ENCODE measurements at places on chromosomes 3 and 15. TPM values are rescaled to one million over a fixed set of nuclear protein-coding genes. Genes with fewer than 3 reads are reported as not detected.

TMEM207 gene
- total RNA-seq = not detected

LSM3 gene
- 9.2 TPM for total RNA-seq

PLSCR4 gene
- 37.3 TPM for total RNA-seq

ABHD17C gene
- total RNA-seq = 25.3 TPM

GOLGA8N gene
- 23.3 TPM for total RNA-seq

GUCA1C gene
- not detected for total RNA-seq

LRRIQ4 gene
- not detected for total RNA-seq

STXBP5L gene
- not detected for total RNA-seq

- H3K27me3 ChIP-seq = no peaks in the 10 kb centered on the region
- H3K27ac ChIP-seq = no peak overlapping the region
- H3K36me3 ChIP-seq = no peaks in the 10 kb centered on the region
These were observed 270.9 kb downstream of the ULK4 start for GRCh38 chr3:41690766-41691563.

DNA sequence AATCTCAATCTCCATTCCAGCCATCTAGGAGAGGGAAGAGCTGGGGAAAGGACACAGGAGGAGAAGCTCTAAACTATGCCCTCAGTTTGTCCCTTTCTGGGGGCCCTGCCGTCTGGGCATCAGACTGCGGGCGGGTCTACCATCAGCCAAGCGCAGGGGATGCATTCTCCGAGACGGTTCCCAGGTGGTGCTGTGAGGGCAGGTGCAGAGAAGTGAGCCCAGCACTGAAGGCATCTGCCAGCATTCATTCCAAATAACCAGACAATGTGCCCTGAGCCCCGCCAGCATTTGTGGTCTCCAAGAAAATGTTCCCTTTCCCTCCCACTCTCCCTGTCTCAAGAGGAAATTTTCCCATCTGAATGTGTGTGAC lies 265.7 kb downstream of the XXYLT1 start:
- DNase-seq = no peak
- H3K4me3 ChIP-seq = no peak overlapping the region
- no peaks in the 10 kb centered on the region for H3K27me3 ChIP-seq
- no peak overlapping the region for H3K27ac ChIP-seq
- H3K4me1 ChIP-seq = peaks cover 27% of the 10 kb centered on the region

GRCh38 chr3:188403404-188403803 lies 249.4 kb downstream of the LPP start:
- no peak overlapping the region for H3K27ac ChIP-seq
- peaks cover 3% of the 10 kb centered on the region for H3K4me1 ChIP-seq
- no peak overlapping the region for H3K4me3 ChIP-seq
- H3K27me3 ChIP-seq = no peaks in the 10 kb centered on the region
- DNase-seq = no peak
- H3K36me3 ChIP-seq = peaks cover 12% of the 10 kb centered on the region

DNA sequence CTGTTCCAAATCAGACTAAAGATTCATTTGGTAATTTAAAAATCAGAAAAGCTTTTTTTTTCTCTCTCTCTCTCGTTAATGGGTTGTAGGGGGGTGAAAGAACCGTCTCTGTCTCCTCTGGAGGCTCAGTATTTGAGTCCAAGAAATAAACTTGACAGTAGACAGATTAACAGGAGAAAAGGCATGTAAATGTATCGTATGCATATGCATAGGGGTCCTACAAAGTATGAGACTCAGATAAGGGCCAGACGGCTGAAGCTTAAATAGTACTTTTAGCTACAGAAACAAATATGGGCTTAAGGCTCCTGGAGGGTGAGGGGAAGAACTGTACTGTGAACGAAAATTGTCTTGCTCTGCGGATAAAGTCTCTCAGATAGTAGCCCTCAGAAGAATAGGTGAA lies 42.4 kb downstream of the PIK3CA start:
- DNase-seq = no peak
- H3K36me3 ChIP-seq = no peaks in the 10 kb centered on the region
- H3K4me1 ChIP-seq = peaks cover 19% of the 10 kb centered on the region
- no peaks in the 10 kb centered on the region for H3K27me3 ChIP-seq
- no peak overlapping the region for H3K27ac ChIP-seq

GRCh38 chr3:48532271-48532976 lies 24.2 kb downstream of the PFKFB4 start:
- no peaks in the 10 kb centered on the region for H3K27me3 ChIP-seq
- H3K36me3 ChIP-seq = peaks cover 10% of the 10 kb centered on the region
- no peak overlapping the region for H3K4me3 ChIP-seq
- H3K27ac ChIP-seq = no peak overlapping the region
- DNase-seq = no peak

- no peak overlapping the region for H3K4me3 ChIP-seq
- H3K27ac ChIP-seq = no peak overlapping the region
- no peaks in the 10 kb centered on the region for H3K36me3 ChIP-seq
- no peak for DNase-seq
- peaks cover 6% of the 10 kb centered on the region for H3K4me1 ChIP-seq
- no peaks in the 10 kb centered on the region for H3K27me3 ChIP-seq
These were observed 8.5 kb downstream of the POC1A start for GRCh38 chr3:52145736-52146110.

- no peak for DNase-seq
- no peak overlapping the region for H3K27ac ChIP-seq
- H3K27me3 ChIP-seq = no peaks in the 10 kb centered on the region
- peaks cover 53% of the 10 kb centered on the region for H3K36me3 ChIP-seq
- H3K4me3 ChIP-seq = no peak overlapping the region
These were observed 15.7 kb downstream of the RFT1 start for GRCh38 chr3:53114412-53115074.

DNA sequence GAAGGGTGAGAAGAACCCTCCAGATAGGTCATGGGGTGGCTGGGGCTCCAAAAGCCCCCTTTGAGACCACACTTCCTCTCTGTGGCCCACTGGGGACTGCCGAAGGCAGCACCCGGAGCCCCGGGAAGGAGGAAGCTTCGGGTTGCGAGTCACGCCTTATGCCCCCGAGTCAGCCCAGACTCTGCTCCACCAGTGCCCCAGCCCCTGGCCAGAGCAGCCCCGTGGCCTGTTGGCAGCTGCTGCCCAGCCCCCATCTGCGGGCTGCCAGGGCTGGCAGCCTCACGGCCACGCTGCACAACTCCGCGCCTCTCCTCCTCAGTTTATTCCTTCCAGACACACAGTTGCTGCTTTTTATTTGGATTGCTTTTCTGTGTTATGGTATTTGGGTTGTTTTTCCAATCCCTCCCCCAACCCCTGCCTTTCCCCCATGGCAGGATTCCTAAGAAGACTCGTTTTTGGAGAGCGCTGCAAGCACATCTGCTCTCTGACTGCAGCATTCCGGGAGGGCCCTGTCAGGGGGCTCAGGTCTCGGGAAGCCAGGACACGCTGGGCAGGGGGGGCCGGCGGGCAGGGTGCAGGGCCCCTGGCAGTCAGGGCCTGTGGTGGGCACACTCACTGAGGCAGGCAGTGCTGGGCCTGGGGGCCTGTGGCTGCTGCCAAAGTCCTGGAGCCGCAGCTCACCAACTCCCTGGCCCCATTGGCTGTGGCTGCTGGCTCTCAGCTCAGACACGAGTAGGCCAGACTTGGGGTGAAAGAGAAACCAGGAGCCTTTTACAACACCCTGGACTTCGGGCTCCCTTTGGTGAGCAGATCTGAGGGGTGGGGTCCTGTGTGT lies 20.2 kb downstream of the MAGEF1 start:
- no peak for DNase-seq
- peak overlapping the region; percentile 6 for H3K4me3 ChIP-seq
- peaks cover 37% of the 10 kb centered on the region for H3K4me1 ChIP-seq
- H3K27ac ChIP-seq = peak overlapping the region; percentile 39
- H3K36me3 ChIP-seq = no peaks in the 10 kb centered on the region

DNA sequence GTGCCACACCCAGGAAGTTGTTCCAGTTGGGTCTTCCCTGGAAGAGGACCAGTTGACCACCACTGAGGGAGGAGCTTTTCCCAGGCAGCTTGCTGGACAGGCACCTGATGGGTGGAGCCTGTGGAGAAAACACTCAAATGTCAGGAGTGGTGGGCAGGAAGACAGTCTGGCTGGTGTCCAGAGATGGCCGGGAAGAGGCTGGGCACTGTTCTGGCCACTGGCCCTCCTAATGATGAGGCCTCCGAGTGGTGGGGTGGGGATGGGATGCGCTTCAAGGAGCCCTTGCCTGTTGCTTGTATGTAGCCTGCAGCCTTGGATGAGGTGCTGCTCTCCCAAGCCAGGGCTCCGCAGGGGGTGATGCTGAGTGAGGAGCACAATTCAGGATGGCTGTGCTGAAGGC lies 12.3 kb downstream of the PLEKHO2 start:
- H3K4me3 ChIP-seq = no peak overlapping the region
- peaks cover 82% of the 10 kb centered on the region for H3K4me1 ChIP-seq

DNA sequence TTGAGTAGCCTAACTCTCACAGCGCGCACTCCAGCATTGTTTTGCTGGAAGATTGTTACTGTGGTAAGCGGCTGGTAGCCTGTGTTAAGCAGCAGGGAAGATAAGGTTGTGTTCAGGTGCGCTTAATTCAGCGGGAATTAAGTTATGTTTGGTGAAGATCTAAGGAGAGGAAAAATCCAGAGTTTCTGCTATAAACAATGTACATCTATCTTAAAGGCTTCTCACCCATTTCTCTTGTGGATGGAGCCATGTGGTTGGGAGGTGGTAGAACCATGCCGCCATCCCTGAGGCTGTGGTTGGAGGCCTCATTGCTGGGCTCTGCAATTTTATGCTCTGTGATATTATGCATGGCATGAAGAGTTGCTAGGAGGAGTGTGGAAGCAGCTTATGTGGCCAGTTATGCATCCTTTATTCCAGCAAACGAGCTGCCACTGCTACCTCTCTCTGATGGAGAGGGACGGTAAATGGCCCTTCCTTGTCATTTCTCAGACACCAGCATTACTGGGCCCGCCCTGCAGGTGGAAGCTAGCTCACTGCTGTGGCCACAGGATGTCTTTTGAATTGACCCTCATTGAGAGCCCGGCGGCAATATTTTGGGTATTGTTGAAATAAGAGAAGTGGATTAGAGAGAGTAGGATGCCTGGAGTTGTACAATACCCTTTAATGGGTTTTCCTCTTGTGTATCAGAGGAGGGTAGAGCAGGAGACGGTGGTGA lies 1.3 kb downstream of the MINAR1 start:
- H3K27ac ChIP-seq = no peak overlapping the region
- no peak overlapping the region for H3K4me3 ChIP-seq
- H3K36me3 ChIP-seq = no peaks in the 10 kb centered on the region

DNA sequence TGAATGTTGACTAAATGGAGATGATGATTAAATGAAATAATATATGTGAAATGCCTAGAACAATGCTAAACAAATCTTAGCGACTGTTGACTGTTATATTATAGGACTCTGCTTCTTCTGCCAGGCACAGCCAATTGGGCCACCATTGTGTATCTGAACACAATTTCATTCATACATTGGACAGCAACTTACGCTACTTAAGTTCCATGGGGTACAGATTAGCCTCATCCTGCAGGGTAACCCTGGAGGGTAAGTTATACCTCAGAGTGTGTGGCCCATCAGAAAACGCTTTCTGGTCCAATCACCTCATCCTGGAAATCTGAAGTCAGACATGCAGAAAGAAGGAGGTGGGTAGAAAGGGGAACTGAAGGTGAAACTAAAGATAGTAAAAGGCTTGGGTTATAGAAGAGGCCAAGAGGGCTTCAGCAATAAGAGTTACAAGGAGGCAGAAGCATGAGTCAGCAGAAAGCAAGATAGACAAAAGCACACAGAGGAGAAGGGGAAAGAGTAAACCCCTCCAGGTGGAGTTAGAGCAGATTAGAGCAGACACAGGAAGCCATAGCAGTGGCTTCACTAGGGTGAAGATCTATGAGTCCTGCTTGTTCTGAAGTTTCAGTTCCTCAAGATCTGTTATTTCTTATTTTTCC lies 119.3 kb upstream of the SLC24A5 start:
- H3K4me1 ChIP-seq = peaks cover 7% of the 10 kb centered on the region
- no peak for DNase-seq
- H3K4me3 ChIP-seq = no peak overlapping the region
- H3K27ac ChIP-seq = no peak overlapping the region
- no peaks in the 10 kb centered on the region for H3K36me3 ChIP-seq

DNA sequence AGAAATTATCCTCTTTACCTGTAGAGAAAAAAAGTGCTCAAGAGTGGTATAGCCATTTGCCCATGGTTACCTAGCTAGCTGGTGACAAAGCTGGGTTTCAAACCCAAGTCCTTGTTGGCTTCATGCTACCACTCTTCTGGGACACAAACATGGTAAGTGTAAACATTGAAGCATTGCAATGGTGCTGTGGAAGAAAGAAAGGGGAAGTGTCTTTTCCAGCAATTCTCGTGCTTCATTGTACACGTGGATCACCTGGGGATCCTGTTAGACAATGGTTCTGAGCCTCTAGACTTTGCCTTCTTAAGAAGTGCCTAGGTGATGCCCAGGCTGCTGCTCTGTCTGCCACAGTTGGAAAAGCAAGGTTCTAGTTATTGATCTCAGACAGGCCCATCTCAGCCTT lies 134.8 kb upstream of the CTNNB1 start:
- no peak overlapping the region for H3K4me3 ChIP-seq
- no peaks in the 10 kb centered on the region for H3K27me3 ChIP-seq
- no peak for DNase-seq
- no peaks in the 10 kb centered on the region for H3K36me3 ChIP-seq
- no peak overlapping the region for H3K27ac ChIP-seq

GRCh38 chr3:58471025-58471887 lies 20.6 kb upstream of the KCTD6 start:
- H3K4me1 ChIP-seq = peaks cover 19% of the 10 kb centered on the region
- DNase-seq = no peak
- H3K27me3 ChIP-seq = no peaks in the 10 kb centered on the region
- no peak overlapping the region for H3K4me3 ChIP-seq
- H3K27ac ChIP-seq = peak overlapping the region; percentile 70

DNA sequence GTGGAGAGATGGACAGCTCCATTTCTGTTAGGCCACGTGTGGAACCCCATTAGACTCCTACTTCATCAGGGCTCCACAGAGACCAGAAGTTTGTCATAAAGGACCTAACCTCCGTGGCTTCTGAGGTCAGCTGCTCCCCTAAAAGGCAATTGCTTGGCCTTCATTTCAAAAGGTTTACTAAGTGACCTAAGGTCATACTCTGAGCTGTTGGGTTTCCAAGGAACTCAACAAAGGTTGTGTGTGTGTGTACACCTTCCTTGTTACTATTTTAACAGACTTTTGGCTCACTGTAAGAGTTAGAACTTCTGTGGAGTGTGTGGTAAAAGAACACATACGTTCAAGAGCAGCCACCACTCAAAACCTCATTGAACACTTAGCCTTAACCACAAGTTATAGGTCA lies 73.9 kb downstream of the SEC22A start:
- H3K4me1 ChIP-seq = peaks cover 7% of the 10 kb centered on the region
- no peaks in the 10 kb centered on the region for H3K27me3 ChIP-seq

GRCh38 chr3:72153477-72154314 lies 368.7 kb upstream of the PROK2 start:
- peaks cover 24% of the 10 kb centered on the region for H3K4me1 ChIP-seq
- H3K27me3 ChIP-seq = no peaks in the 10 kb centered on the region
- no peaks in the 10 kb centered on the region for H3K36me3 ChIP-seq
- no peak for DNase-seq
- H3K4me3 ChIP-seq = peak overlapping the region; percentile 30

GRCh38 chr3:16936676-16937230 lies 52.0 kb downstream of the PLCL2 start:
- no peak overlapping the region for H3K4me3 ChIP-seq
- H3K36me3 ChIP-seq = no peaks in the 10 kb centered on the region
- no peak overlapping the region for H3K27ac ChIP-seq
- DNase-seq = no peak

GRCh38 chr3:144105542-144105941 lies 133.9 kb downstream of the DIPK2A start:
- no peaks in the 10 kb centered on the region for H3K36me3 ChIP-seq
- peaks cover 2% of the 10 kb centered on the region for H3K4me1 ChIP-seq
- H3K4me3 ChIP-seq = no peak overlapping the region
- H3K27me3 ChIP-seq = no peaks in the 10 kb centered on the region
- H3K27ac ChIP-seq = no peak overlapping the region
- DNase-seq = no peak

All from suprapubic skin (tissue), 4 donors.